ENCODE measurements at places on chromosomes 16 and 17. TPM values are rescaled to one million over a fixed set of nuclear protein-coding genes. Genes with fewer than 3 reads are reported as not detected.

Gene WNT9B
- not detected for polyA plus RNA-seq

Gene RASL10B
- 0.44 TPM for polyA plus RNA-seq

Gene MYH2
- polyA plus RNA-seq = not detected

Gene CNTD1
- polyA plus RNA-seq = not detected

DNA sequence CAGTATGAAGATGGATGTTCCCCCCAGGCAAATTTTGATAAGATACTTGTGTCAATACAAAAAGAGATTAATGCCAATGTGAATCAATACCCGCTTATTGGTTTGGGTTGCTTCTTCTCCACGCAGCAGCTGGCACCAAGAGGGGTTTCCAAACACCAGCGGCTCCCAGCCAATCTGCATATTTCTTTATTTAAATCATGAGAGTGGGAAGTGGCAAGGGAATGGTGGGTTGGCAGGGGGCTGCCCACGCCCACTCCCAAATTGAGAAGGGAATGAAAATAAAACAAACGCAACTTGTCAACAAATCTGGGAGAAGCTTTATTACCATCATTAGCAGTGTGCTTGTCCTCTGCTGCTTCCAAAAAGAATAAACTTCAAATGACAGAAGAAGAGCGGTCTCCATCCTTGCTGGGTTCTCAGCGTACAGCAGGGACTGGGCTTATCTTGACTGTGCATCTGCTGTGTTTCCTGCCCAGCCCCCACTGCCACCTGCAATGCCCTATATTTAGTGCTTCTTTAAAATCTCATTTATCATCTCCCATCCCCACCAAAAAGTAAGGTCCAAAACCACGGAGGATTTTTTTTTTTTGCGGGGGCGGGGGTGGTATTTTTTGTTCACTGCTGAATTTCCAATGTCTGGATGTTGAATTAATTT, 34.9 kb upstream of the C16orf78 start:
- H3K4me1 ChIP-seq = no peaks in the 10 kb centered on the region
- H3K27ac ChIP-seq = no peak overlapping the region
- H3K36me3 ChIP-seq = no peaks in the 10 kb centered on the region
- H3K27me3 ChIP-seq = no peaks in the 10 kb centered on the region
- H3K4me3 ChIP-seq = no peak overlapping the region
- DNase-seq = no peak

DNA sequence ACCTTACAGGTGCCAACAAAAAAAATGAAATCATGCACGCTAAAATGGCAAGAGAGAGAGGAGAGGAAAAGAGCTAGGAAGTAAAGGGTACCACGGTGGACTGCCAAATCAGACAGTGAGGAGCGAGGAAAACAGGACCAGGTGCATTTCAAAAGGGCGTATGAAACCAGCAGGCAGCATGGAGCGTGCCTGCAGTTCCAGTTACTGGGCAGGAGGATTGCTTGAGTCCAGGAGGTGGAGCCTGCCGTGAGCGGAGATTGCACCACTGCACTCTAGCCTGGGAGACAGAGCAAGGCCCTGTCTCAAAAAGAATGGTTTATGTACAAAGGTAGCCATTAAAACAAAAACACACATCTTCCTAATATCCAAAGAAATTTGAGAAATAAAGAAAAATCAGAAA, 16.4 kb downstream of the USP36 start:
- H3K4me1 ChIP-seq = peaks cover 8% of the 10 kb centered on the region
- no peak overlapping the region for H3K27ac ChIP-seq
- H3K27me3 ChIP-seq = no peaks in the 10 kb centered on the region

DNA sequence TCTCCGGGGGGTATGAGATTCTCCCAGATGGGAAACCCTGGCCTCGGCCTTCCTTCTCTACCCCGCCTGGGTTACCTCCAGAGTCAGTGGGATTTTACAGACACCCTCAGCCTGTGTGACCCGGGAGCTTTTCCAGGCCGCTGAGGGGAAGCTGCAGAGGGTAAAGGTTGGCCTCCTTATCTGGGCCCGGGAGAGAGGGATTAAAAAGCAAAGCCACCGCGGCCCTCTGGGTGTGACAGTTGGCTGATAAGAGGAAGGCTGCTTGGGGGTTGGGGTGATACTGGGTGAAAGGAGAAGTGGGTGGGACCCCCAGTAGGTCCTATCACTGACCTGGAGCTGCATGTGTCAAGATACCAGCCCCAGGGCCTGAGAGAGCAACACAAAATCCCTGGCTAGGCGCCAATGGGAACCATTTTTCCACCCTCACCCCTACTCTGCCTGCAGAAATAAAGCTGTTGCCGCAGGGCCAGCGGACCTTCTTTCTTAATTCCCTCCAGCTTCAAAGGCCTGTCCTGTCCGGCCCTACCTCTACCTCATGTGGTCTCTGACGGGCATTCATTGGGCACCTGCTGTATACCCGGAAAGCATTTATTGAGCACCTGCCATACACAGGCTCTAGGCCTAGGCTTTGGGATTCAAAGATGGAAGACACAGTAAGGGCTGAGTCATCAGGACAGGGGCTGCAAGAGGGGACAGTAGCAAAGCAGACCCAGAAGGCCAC, 77.6 kb upstream of the GSE1 start:
- H3K4me1 ChIP-seq = no peaks in the 10 kb centered on the region
- H3K27ac ChIP-seq = no peak overlapping the region
- H3K4me3 ChIP-seq = no peak overlapping the region
- H3K27me3 ChIP-seq = no peaks in the 10 kb centered on the region
- DNase-seq = no peak

DNA sequence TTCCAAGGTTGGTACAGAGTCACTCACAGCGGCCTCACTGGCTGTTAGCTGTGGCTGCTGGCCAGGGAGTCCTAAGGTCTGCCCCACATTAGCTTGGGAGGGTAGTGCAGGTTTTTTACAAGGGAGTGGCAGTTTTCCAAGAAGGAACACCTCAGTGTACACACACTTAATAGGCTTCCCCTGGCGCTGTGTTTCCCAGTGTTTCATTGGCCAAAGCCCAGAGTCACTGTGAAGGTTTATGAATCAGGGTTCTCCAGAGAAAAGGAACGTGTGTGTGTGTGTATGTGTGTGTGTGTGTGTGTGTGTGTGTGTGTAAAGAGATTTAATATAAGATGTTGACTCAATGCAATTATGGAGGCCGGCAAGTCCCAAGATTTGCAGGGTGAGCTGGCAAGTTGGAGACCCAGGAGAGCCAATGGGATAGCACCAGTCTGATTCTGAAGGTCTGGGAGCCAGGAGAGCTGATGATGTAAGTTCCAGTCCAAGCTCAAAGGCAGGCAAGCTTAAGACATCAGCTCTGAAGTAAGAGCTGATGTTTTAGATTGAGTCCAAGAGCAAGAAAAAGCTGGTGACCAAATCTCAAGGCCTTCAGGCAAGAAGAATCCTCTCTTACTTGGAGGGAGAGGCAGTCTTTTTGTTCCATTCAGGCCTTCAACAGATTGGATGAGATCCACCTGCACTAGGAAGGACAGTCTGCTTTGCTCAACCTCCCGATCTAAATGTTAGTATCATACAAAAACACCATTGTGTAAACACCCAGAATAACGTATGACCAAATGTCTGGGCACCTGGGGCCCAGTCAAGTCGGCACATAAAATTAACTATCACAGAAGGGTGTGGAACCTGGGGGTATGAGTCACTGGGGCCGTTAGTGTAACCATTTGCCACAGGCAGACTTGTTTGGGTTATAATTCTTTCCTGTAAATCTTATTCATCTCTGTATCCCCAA, 206.8 kb downstream of the PRKCA start:
- H3K27me3 ChIP-seq = no peaks in the 10 kb centered on the region
- peak; percentile 90 for DNase-seq
- H3K27ac ChIP-seq = peak overlapping the region; percentile 79
- H3K36me3 ChIP-seq = no peaks in the 10 kb centered on the region
- no peak overlapping the region for H3K4me3 ChIP-seq
- peaks cover 27% of the 10 kb centered on the region for H3K4me1 ChIP-seq

DNA sequence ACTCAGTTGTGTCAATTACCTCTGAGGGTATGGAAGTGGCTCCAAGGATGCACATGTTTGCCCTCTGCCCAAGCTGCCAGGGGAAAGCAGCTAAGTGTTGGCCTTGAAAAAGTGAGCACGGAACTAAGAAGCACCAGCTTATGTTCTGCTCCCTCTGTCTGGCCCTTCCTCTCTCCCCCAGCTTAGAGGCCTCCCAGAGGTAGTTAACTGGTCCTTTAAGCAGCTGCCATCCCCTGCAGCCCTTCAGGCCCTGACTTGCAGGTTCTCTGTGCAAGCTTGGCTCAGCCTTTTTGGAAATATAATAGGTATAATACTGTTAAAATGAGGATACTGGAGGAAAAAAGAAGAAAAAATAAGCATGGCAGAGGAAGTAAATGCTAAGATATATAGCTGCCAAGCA, 7.0 kb upstream of the UBE2Z start:
- H3K27me3 ChIP-seq = no peaks in the 10 kb centered on the region
- H3K4me1 ChIP-seq = no peaks in the 10 kb centered on the region
- no peaks in the 10 kb centered on the region for H3K36me3 ChIP-seq
- H3K27ac ChIP-seq = no peak overlapping the region
- no peak for DNase-seq

- no peaks in the 10 kb centered on the region for H3K4me1 ChIP-seq
- no peak for DNase-seq
- H3K36me3 ChIP-seq = no peaks in the 10 kb centered on the region
- H3K4me3 ChIP-seq = no peak overlapping the region
Observed at GRCh38 chr16:49499869-49500610, 126.4 kb downstream of the C16orf78 start.
